ENCODE measurements at places on chromosomes 7 and 10.

- DNase-seq = no peak
These were observed 175.4 kb downstream of the ARID5B start for GRCh38 chr10:62076891-62077290.

GRCh38 chr10:110211465-110211843 lies 4.0 kb downstream of the MXI1 start:
- no peak for DNase-seq

- DNase-seq = no peak
These were observed 233.9 kb downstream of the RPS24 start for GRCh38 chr10:78267598-78267997.

DNA sequence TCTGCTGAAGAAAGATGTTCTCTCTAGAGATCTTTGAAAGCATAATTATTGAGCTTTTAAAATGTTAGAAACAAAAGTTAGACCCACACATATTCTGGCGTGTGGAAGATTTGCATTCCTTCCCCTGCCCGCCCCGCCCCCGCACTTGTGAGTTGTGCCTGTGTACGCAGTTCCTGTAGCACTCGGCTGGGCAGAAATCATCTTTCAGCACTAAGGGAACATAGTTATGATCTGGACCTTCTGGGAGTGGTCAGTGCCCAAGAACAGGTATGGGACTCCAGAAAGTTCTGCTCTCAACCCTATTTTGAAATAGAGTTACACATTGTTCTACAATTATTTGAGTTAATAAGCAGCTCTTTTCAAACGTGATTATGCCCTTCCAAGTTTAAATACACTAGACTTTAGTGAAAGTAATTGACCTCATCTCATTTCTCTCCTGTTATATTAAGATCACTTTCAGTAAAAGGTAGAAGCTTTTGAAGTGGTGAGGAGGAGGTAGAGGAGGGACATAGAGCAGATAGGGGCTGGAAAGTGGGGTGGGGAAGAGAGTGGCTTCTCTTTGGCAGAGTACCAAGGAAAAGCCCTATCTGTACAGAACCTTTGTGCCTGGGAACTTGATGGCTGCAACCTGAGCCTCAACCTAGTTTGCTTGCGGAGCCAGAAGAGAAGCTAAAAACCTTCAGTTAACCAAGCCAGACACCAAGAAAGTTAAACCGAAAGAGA lies 5.7 kb downstream of the BLVRA start:
- DNase-seq = peak; percentile 32

- DNase-seq = peak; percentile 47
These were observed 7.1 kb upstream of the UNCX start for GRCh38 chr7:1225441-1226185.
